Activated T-cell treated with anti-CD3 and anti-CD28 coated beads for 4 hours (primary cell): ENCODE measurements at places on chromosomes 7 and 10.

GRCh38 chr7:100156331-100157068 is 2.0 kb downstream of the TRAPPC14 start:
- no peak for DNase-seq

DNA sequence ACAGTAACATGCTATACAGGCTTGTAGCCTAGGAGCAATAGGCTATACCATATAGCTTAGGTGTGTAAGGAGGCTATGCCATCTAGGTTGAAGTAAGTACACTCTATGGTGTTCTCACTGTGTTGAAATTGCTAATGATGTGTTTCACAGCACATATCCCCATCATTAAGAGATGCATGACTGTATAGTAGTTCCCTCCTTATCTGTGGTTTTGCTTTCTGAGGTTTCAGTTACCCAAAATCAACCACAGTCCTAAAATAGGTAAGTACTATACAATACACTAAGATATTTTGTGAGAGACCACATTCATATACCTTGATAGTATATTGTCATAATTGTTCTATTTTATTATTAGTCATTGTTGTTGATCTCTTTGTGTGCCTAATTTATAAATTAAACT is 12.7 kb downstream of the FZD1 start:
- DNase-seq: no peak

- DNase-seq: no peak
These were observed 188.0 kb downstream of the CDCA7L start for GRCh38 chr7:21757537-21758282.

DNA sequence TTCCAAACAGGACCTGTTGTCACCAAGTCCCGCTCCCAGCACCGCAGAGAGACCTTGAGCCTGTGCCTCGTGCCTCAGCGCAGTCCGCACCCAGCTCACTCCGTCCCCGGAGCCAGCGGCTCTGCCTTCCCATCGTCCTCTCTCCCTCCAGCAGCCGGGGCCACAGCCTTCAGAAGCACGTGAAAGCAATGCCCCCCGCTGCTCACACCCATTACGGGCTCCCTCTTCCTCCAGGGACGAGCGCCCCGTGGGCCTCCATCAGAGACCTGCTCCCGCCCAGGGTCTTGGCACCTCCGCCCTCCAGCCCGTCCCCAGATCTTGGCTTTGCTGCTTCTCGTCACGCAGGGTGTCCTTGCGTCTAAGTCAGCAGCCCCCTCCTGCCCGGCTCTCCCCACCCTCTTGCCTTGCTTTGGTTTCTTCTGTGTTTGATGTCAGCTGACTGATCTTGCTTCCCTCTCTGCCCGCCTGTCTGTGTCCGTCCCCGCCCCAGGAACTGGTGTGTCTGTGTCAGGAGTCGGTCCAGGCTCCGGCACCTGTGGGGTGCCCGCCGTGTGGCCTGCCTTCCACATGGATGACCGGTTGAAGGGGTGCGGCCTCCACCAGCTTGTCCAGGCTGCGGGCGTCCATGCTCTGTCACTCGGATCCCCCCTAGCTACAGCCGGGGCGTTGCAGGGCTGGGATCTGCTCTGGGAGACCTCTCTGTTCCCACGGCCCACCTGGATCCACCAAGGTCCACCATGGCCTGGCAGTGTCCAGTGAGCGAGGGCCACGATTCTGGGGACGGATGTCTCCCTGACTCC is 61.9 kb downstream of the FOXL3 start:
- DNase-seq: peak; percentile 28

GRCh38 chr10:34121781-34122622 is 693.1 kb downstream of the PARD3 start:
- DNase-seq: no peak

- DNase-seq: peak; percentile 11
These were observed 208.3 kb downstream of the PPP1R3A start for GRCh38 chr7:113710310-113711096.

DNA sequence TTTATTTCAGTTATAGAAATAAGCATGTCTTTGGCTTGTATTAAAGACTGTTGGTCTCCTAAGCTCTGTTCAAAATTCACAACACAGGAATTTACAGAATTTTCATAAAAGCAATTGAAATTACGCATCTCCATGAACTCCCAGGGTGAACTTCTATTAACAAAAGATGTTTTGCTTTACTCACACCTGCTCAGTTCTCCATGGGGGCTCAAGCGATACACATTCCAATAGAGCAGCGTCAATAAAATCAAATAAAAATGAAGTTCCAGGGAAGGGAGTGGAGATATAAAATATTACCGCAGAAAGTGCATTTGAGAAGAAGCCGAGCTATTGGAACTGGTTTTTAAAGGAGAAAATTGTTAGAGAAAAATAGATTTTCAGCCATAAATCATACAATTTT is 41.5 kb upstream of the ZNF438 start:
- DNase-seq: no peak

DNA sequence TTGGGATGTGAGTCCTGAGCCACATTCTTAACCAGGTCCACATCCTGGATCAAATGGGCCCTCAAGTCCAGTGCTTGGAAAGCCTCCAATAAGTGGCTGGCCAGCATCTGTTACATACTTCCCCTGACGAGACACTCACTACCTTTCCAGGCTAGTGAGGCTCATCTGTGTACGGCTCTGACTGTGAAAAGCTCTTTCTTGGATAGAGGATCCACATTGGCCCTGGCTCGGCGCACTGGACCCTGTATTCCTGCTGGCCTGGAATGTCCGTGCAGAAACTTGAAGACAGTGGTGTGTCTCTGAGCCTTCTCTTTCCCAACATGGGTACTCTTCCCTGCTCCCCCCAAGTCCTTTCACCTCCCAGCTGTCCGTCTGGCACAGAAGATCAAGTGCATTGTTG is 35.5 kb downstream of the MYL10 start:
- no peak for DNase-seq

DNA sequence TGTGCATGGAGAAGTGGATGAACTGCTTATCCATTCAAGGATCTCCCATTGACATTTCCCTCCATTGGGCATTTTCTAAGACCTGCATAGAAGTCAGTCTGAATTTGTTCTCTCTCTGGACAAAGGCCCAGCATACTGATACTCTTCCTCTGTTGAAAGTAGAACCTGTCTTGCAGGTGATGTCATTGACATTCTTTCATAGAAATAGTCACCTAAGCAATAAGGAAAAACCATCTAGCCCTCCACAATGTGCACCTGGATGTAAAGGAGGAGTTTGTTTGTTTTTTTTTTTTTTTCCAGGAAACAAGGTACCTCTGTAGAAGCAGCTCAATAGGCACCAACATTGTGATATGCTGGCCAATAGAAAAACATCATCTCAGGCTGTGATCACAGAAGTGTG is 150.4 kb downstream of the DPY19L1 start:
- DNase-seq: no peak

GRCh38 chr7:10646194-10646593 is 327.5 kb upstream of the PHF14 start:
- no peak for DNase-seq

DNA sequence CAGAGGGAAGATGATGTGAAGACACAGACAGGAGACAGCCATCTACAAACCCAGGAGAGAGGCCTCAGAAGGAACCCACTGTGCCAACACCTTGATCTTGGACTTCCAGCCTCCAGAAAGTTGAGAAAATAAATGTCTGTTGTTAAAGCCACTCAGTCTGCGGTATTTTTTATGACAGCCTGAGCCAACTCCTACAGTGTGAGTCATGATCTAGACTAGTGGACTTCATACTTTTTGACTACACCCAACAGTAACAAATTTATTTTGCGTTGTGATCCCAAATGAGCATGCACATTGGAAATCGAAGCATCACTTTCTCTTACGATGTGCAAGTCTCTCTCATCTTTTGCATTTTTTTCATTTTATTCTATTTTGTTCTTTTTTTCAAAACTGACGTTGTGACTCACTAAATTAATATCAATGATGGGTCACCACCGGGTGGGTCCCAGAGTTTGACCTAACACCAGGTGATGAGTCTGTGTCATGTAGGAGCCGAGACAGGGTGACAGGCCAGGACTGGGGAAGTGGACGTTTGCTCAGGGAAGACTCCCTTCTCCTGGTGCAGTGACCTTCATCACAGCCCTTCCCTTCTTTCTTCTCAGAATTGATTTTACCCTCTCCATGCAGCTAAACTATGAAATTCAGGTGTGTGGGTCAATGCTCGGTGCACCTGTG is 28.9 kb downstream of the PHYH start:
- no peak for DNase-seq

DNA sequence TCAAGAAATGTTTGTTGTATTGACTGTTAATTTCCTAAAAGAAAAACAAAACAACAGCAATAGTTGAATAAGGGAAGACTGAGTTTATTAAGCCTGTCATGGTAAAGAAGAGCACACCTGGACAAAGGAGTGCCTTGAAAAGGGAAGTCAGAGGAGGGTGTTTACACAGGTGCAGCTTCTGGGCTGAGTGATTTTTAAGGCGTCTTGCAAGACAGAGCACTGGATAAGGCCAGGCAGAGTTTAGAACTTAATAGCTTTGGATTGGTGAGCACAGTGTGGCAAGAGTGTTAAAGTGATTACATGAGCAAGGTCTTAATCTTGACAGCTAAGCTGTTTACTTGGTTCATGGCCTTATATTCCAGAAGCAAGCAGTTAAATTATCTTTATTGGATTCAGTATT is 423.2 kb downstream of the CNTNAP2 start:
- DNase-seq: no peak

GRCh38 chr7:121887634-121888033 is 14.7 kb downstream of the PTPRZ1 start:
- DNase-seq: no peak
